ENCODE measurements at places on chromosomes 5 and 9.

GRCh38 chr5:3786891-3787430 is 191.3 kb downstream of the IRX1 start:
- DNase-seq, result no peak

- DNase-seq, result no peak
Measured at GRCh38 chr5:103362211-103362610, 103.6 kb downstream of the MACIR start.

- no peak for DNase-seq
Measured at GRCh38 chr5:33328818-33329217, 111.9 kb upstream of the TARS1 start.

GRCh38 chr9:22111176-22111953 is 102.3 kb upstream of the CDKN2B start:
- DNase-seq, result no peak

GRCh38 chr5:149471406-149472183 is 79.6 kb downstream of the CSNK1A1 start:
- DNase-seq, result no peak

- no peak for DNase-seq
Measured at GRCh38 chr5:77239126-77239741, 28.8 kb downstream of the PDE8B start.

DNA sequence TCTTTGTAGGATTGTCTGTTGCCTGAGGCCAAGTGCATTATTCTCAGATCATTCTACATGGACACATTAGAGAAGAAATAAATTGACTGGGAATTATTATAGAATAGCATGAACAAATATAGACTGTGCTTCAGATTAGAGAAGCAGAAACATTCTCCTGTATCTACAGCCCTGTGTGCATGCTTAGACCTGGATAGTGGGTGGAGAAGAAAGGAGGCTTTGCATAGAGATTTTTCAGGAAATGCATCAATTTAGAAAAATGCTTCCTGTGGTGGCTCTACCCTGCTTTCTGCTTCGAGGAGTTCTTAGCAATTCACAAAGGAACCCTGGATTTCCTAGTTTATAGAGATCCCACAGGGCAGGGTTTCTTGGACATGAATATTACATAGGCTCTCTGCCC is 66.7 kb downstream of the IRX1 start:
- no peak for DNase-seq

All from hematopoietic multipotent progenitor cell treated with erythropoietin and hydrocortisone succinate and interleukin-3 and kit ligand, for 17 days (in vitro differentiated cells).